ENCODE measurements at places on chromosomes 4 and X.

DNA sequence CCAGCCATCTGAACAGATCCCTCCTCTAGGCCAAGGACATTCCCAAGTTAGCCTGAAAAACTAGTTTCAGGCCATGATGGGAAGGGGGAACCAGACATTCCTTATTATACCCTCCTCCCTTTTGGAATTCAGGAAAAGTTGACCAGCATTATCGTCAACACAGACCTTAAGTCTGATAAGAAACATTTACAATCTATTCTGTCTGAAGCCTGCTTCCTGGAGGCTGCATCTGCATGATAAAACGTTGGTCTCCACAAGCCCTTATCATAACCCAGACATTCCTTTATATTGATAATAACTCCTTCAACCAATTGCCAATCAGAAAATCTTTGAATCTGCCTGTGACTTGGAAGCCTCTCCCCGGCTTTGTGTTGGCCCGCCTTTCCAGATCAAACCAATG, 44.3 kb downstream of the EFHC2 start:
- DNase-seq, result no peak

DNA sequence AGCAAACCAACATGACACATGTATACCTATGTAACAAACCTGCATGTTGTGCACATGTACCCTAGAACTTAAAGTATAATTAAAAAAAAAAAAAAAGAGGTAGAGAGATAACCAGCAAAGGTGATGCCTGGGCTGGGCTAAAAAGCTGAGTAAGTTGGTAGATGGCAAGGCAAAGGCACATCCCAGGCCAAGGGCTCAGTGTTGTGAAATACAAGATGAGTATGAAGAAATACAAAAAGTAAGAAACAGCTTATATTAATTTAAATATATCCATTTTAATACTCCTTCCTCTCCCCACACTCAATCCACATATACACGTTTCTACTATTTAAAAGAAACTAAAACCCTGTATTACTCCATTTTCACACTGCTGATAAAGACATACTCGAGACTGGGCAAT, 25.8 kb downstream of the TEC start:
- no peak for DNase-seq

GRCh38 chr4:140673729-140674128, 82.5 kb downstream of the TBC1D9 start:
- DNase-seq, result no peak

GRCh38 chr4:107757283-107757682, 37.2 kb upstream of the PAPSS1 start:
- no peak for DNase-seq

- no peak for DNase-seq
Measured at GRCh38 chrX:2879670-2880069, 49.5 kb downstream of the ARSD start.

DNA sequence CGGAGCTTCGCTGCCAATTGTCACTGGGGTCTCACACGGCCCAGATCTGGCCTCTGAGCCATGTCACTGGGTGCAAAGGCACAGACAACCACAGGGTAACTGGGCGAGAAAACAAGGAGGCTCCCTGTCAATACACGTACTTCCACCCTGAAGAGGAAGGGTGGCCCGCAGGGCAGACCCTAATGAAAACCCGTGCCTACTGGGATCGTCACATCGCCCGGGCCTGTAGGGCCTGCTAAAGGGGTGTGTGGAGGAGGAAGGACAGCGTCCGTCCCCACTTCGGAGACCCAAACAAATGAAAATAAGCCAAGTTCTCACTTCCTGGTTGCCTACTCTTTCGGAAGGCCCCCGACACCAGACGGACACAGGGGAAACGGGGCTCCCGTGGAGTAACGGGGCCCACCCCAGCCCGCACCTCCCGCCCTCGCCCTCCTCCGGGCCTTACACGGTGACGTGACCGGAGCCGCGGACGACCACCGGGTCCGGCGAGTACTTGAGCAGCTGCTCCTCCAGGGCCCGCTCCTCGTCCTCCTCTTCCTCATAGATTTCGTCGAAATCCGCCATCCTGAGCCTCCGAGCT, 578 bp downstream of the CHIC2 start:
- peak; percentile 29 for DNase-seq

DNA sequence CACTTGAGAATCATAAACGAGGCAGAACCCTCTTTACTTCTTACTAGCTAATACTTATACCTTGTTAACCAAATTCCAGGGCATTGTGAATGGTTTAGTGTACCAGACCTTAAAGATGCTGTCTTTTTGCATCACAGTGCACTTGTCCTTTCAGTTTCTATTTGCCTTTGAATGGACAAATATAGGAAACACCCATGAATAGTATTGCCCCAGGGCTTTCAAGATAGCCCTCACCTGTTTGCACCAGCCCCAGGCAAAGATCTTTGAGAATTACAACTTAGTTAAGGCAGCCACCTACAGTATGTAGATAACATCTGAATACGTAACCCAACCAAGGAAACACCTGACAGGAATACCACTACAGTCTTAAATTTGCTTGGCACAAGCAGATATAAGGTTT, 60.8 kb upstream of the CT45A1 start:
- DNase-seq, result no peak

DNA sequence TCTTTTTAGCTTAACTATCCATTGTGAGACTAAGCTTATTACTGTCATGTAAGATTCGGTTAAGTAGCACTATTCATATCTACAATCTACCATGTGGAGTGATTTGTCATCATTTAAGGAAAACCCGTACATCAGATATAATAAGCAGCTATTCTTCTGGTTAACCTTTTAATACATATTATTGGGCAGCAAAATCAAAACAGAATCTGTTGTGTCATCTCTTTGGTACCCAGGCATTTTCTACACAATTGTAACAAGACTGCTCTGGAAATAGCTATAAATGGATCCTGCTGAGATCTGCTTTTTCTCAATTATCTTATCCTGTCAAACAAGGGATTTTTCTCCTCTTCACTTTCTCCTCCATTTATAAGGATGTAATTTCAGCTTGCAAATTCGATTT, 521.5 kb upstream of the MAGEB2 start:
- no peak for DNase-seq

DNA sequence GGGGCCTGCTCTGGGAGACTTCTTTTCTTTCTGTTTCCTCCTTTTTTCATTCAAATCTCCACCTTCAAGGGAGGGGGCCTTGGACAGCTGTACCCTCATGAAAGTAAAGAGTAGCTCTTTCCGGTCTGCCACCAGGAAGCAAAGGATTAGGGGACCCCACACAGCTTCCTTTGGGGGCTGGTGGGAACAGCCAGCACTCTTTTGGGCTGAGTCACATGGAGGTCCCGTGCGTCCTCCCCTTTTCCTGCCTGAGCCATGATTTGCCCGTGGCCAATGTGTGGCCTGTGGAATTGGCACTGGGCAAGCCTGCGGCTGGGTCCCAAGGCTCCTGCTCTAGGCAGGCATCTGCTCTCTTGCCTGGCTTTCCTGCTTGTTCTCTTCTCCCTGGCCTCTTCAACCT, 65.5 kb downstream of the FHDC1 start:
- DNase-seq, result no peak

DNA sequence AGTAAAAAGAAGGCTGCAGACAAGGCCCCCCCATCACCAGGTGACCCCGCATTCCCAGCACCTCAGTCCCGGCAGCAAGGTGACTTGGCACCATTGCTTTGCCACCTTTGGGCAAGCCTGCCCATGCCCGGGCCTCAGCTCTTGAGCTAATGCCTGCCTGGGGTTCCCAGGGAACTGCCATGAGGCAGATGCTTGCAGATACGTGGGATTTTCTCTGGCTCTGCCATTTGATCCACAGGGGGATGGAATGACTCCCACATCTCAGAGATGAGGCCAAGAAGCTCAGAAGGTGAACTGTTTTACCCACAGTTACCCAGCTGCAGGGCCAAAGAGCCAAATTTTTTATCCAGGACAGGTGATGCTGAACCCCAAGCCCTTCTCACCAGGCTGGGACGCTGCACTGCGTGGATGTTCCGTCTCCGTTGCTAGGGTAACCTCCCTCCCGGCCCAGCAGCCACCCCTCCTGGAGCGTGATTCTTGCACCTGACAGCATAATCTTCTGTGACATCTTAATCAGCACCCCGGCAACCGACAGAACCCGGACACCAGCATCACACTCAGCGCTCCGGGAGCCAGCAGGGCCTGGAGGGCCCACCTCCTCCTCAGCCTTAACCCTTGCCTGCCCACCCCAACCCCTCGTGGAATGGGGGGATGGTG, 15.7 kb upstream of the MSX1 start:
- DNase-seq, result no peak

DNA sequence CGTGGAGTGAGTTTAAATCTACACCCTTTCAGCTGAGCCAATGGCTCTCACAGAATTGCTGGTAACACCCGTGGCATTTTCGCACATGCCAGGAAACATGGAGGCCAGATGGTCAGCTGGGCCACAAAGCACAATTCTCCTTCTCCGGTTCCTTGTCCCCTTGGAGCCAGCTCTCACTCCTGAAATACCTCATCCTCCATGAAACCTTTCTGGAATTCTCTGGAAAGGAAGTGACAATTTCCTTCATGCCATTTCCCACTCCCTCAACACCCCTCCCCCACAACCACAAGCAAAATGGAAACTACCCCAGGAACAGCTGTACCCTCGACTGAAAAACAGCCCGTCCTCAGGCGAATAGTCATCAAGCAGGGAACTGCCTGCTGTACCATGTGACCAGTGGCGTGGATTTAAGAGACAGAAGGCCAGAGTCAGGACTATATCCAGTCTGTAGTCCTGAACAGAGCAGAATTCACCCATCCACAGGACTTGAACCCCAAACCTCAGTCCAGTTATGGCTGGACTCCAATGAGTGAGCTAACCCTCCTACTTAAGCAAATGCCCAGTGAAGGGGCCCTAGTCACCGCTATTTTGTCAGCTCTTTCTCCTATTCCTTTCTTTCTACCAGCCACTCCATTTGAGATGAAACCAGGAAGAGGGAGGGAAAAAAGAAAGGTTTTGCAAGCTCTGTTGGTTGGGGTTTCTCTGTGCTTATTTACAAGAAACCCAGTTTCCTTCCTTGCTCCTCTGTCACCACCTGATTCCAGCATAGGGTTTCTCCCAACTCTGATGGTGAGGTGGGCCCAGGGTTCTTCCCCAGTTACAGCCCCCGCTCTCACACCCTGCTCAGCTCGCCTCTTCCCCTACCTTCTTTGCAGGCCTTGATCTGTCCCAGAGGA, 24.5 kb downstream of the ELF4 start:
- no peak for DNase-seq

GRCh38 chr4:84927428-84927827, 39.1 kb downstream of the WDFY3 start:
- no peak for DNase-seq

DNA sequence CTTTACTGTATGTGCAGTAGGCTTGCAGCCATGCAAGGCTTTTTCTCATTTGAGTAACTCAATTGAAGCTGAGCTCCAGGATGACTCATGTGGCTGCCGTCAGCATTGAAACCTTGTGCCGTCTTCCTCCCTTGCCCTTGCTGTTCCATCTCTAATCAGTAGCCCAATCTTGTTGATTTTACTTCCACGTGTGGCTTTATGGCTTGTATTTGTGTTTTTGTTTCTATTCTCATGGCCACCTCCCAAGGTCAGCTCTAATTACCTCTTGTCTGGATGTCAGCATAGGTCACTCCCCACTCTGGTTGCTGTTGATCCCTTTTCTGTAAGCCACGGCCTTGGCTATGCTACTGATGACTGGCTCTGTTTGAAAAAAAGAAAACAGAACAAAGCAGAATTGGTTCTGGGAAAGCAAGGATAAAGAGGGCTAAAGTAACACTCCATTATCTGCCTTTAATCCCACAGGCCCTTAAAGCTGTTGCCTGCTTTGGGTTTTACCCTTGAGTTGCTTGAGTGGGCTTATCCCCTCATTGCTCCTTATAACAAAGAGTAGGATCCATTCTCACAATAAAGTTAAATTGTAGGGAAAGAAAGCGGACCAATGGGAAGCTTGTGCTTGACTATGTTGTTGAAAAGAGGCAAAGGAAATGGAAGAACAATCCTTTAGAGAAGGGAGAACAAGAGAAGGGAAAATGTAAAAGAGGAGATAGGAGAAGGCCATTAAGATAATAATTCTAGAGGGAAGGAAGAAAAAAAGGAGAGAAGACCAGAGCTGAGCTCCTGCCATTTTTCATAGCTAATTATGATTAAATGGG, 173.9 kb upstream of the PGRMC2 start:
- DNase-seq, result no peak

DNA sequence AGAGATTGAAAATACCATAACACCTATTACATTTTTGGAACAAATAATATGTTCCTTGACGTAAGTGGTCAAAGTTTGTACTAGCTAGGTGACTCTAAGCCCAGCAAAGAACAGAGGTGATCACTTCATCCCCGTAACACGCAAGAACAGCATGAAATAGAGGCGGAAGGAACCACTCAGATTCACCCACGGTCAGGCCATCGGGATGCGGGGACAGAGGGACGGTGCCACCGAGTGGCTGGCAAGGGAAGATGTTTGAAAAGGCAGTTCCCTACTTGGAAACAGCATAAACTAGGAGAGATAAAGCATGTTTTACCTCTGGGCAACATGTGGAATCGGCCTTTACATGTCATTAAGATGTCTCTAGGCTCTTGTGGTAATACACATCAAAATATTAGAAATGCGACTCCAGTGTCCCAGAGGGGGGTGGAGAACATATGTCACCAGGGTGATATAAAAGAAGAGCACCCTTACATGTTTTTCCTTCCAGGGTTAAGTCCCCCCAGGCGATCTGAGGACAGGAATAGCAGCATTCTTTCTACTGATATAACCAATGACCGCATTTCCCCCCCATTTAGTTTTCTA, 84.0 kb downstream of the PHKA2 start:
- no peak for DNase-seq

DNA sequence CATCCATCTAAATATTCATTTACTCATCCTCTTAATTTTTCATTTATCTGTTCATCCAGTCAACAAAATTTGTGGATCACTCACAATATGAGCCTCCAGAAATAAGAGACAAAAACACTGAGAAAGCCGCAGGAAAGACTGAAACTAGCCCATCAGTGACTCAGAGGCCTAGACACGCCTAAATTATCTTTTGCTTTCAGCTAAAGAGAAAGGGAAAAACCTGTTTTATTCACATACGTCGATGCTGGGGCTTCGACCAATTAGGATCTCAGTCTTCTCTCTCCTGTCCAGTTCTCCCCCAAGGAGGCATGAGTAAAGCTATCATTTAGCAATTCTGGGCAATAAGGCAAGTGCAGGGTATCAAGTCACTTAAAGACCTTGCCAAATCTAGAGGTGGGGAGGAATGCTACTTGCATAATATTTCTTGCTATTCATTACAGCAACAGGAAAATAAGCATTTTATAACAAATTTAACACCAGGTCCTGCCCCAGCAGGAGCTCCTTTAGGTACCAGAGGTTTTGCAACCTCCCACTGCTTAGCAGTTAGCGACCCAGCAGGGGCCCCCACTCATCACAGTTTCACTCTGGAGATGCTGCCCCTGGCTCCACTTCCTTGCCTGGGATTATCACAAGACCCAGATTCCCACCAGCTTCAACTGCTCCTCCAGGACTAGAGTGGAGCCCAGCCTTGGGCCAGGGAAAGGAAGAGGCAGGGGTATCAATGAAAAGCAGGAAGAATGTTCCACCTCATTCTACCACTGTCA, 30.1 kb upstream of the TMEM154 start:
- DNase-seq, result no peak

- no peak for DNase-seq
Measured at GRCh38 chr4:148716431-148717052, 274.3 kb upstream of the NR3C2 start.

- DNase-seq, result no peak
Measured at GRCh38 chr4:40419231-40419912, 84.2 kb downstream of the CHRNA9 start.
